ENCODE measurements at places on chromosomes 7 and 10.

- DNase-seq: no peak
These were observed 164.2 kb downstream of the DGKI start for GRCh38 chr7:137682596-137682995.

- peak; percentile 14 for DNase-seq
These were observed 80.4 kb upstream of the CDK6 start for GRCh38 chr7:92916770-92917224.

GRCh38 chr10:70917635-70918034 is 29.3 kb upstream of the PCBD1 start:
- no peak for DNase-seq

DNA sequence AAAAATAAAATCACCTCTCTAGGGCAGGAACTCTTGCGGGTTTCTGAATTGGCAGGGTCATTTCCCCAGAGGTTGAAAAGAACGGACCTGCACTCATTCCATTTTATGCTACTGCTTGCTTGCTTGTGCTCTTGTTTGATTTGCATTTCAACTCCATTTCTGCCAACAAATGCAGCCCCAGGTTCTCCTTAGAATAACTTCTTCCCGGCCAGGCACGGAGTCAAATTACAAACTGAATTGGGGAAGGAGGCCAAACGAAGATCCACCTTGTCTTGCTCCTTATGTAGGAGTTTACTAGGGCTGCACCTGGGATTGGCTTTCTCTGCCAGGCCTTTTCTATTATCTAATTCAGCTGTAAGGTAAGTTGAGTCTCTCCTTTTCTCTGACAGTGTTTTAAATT is 79.6 kb downstream of the HGF start:
- DNase-seq: no peak
